Smooth muscle cell of trachea (primary cell): ENCODE measurements at places on chromosomes 7 and 10. TPM values are rescaled to one million over a fixed set of nuclear protein-coding genes. Genes with fewer than 3 reads are reported as not detected.

Gene ARMH3
- 15.9 and 17.9 TPM in 2 replicates for total RNA-seq

Gene CTAGE4
- total RNA-seq = 1.3 and 2.0 TPM in 2 replicates

Gene CDK14
- total RNA-seq = 42.8 and 68.5 TPM in 2 replicates

Gene IGF2BP3
- 32.0 and 35.1 TPM in 2 replicates for total RNA-seq

Gene SYCE1
- total RNA-seq = 0.33 TPM in 1 of 2 replicates, not detected in the other

Gene FAM25G
- total RNA-seq = not detected in 2 replicates

Gene CCDC146
- total RNA-seq = 2.2 and 3.6 TPM in 2 replicates

Gene SLC16A9
- 0.33 and 1.9 TPM in 2 replicates for total RNA-seq

Gene TEX47
- total RNA-seq = not detected in 2 replicates
